ENCODE measurements at places on chromosomes 4 and X. TPM values are rescaled to one million over a fixed set of nuclear protein-coding genes. Genes with fewer than 3 reads are reported as not detected.
A peak's percentile ranks its signal among the peaks of the same experiment; 100 is the strongest.

DNA sequence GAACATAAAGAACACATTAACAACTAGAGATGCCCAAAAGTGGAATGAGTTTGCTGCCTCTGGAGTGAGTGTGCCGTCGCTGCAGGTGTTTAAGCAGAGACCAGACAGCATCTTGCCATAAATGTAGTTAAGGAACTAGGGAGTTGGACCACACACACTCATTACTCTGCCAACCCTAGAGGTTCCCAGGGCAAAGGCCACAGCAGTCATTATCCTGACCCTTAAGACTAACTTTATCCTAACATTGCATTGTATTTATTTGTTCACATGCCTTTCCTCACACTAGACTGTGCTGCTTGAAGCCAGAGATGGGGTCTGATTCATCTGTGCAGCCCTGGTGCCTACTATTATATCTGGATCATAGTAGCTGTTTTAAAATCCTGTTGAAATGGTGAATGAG is 16.9 kb upstream of the PLA2G12A start:
- DNase-seq: no peak

DNA sequence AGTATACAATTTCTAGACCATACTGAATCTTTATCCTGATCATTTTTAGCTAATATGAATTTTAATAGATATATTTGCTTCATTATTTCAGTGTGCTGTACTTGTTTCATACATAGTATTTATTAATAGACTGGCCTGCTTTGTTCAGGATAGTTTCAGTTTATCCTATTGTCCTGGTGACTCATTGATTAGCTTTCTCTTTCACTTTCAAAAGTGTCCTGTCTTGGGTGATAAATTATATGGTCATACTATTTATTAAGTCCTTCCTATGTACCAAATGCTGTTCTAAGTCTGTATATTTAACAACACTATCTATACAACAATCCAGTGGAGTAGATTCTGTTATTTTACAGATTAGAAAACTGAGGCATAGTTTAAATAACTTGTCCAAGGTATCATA is 153.8 kb upstream of the RAPGEF2 start:
- no peak for DNase-seq

DNA sequence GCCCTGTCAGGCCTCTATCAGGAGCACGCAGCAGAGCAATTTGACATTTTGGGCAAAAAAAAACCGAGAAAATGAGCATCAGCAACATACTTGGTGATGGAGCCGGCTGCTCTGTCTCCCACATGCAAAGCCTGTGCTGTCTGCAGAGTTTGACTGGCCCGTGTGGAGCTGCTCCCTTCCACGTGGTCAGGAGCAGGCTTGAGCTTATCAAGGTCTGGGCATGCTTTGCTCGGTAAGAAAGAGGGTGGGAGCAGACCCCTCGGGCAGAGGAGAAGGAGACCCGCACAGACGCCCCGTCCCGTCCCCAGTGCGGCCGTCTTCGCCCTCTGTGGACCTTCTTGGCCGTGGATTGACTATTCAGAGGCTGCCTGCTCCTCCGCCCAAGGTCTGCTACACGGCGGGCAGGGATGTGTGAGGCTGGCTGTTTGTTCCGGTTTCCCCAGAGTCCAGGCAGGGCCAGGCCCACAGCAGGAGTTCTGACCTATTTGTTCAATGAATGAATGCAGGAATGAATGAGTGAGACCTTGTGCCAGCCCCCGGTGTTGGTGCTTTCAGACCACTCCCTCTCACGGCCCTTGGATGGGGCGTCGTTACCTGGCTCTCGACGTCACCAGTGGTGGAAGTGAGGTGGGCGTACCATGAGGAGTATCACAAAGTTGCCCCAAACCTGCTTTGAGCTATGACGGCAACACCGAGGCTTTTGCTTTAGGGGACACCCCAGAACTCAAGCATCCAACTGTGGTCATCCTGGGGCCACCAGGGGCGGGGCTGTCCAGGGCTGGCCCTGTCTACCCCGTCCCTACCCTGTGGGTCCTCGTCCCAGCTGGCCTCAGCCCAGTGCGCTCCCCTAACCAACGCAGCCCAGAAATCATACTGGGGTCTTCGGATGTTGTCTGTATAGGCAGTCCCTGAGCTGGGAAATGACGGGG is 54.7 kb upstream of the ADRA2C start:
- DNase-seq: no peak

Gene SLC10A4
- total RNA-seq: not detected

GRCh38 chr4:8368998-8369397 is 71.5 kb downstream of the ACOX3 start:
- no peak for DNase-seq

Gene TMEM255A
- not detected for total RNA-seq

Gene FATE1
- not detected for total RNA-seq

GRCh38 chrX:20974326-20974725 is 399.9 kb upstream of the CNKSR2 start:
- DNase-seq: no peak

- DNase-seq: no peak
Observed at GRCh38 chrX:109351557-109351956, 130.3 kb downstream of the GUCY2F start.

GRCh38 chr4:16083241-16084191 is at the start of gene PROM1:
TSS of gene PROM1 (minus strand) at chr4:16084023. CDS start at chr4:16075906, 8,117 bp downstream.
- DNase-seq: no peak

DNA sequence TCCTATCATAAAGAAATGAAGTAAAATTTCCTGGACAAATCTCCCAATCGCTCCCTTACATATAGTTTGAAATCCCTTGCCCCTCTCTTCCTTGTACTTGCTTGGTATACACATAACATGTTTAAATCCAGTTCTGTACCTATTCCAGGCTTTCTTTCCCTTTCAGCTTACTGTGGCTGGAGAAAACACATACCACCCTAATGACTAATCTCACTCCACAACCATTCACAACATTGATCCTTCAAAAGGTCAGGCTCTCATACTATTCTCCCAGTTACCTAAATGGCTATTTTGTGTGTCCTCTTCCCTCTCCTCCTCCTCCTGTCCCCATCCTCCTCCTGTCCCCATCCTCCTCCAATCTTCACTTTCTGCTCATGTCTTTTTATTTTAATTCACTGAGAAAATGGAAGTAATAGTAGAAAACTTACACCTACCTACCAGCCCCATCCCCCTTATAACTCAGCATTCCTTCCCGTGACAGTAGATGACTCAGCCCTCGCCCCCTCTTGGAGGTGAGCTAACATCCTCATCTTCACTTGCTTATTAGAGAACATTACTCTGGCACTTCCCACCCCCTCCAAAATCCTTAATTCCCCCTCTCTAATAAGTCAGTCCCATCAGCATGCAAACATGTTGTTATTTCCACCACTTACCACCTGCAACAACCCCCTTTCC is 77.5 kb downstream of the IL15 start:
- no peak for DNase-seq

- DNase-seq: no peak
Observed at GRCh38 chr4:2728221-2728620, 27.9 kb downstream of the TNIP2 start.

Gene XAGE1A
- total RNA-seq: not detected

- peak; percentile 16 for DNase-seq
Observed at GRCh38 chr4:74793757-74794381, 454 bp downstream of the BTC start.

DNA sequence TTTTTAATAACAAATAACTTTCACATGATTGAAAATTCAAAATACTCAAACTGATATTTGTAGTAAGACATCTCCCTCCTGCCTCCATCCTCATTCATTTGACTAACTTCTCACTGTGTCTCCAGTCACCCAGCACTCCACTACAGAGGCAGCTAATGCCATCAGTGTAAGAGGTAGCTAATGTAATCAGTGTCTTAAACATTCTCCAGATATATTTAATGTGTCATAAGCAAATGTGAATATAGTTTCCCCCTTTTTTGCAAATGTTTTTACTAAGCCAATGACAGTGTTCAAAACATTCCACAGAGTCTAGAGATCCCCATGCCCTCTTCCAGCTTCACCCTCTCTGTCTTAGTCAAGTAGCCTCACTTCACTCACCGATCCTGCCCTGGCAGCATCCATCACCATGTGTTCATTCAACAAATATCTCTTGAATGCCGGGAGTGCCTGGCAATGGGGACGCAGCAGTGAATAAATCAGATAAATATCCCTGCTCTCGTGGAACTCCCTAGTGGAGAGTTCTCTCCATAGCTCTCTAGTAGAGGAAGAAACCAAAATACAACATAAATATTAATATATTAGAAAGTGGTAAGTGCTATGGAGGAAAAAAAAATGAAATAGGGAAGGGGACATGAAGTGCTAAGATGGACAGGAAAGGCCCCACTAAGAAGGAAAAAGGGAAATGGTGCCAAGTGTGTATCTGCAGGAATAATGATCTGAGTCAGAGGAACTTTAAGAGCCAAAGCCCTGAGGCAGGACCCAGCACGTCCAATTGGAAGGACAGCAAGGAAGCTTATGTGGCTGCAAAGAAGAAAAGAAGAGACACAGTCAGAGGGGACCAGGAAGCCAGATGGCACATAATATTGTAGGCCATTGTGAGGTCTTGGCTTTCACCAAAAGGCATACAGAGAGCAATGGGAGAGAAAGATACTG is 18.7 kb downstream of the SCFD2 start:
- no peak for DNase-seq

Gene ARHGEF9
- 21.9 TPM for total RNA-seq

- no peak for DNase-seq
Observed at GRCh38 chr4:16636304-16636703, 262.1 kb downstream of the LDB2 start.

DNA sequence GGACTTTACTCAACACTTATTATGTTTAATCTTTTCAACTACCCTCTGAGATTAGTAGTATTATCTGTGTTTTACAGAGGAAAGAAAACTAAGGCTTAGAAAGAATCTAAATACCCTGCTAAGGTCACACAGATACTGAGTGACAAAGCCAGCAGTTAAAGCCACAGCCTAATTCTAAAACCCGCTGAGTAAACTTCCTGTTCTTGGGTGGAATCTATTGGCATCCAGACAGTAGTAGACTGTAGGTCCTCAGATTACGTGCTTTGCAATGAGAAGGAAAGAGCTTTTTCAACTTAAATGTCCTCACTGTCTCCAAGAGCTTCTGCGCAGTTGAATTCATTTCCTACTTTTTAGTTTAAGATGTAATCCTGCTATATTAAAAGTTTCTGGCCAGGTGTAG is 126.0 kb downstream of the TENM3 start:
- DNase-seq: no peak

DNA sequence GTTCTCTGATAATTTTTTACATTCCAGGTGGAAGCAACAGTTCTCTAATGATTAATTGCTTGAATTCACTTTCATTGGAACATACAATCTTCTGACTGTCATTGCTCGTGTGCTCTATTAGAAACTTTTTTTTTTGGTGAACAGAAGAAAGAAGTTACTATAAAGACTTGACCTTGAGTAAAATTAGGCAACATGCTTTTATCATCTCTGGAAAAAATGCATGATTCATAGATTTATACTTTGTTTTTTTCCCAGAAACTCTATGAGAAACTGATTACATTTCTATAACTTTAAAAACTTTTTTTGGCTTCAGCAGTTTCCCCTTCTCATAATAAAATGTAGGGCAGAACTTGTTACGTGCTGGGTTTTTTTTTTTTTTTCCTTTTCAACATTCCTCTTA is 167.6 kb downstream of the ARHGAP10 start:
- DNase-seq: no peak

GRCh38 chrX:10709276-10709675 is 88.9 kb upstream of the MID1 start:
- no peak for DNase-seq

DNA sequence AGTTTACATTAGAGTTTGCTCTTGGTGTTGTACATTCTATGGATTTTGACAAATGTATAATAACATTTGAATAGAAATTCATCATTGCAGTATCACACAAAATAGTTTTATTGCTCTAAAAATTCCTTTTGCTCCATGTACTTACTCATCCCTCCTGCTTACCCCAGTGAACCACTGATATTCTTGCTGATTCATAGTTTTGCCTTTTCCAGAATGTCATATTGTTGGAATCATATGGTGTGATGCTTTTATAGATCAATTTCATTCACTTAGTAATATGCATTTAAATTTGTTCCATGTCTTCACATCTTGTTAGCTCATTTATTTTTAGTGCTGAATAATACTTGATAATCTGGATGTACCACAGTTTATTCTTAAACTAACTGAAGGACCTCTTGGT is 1593.2 kb downstream of the C4orf33 start:
- no peak for DNase-seq

Gene UGT8
- total RNA-seq: 0.25 TPM

Gene TLR3
- total RNA-seq: 3.3 TPM

Gene EMCN
- not detected for total RNA-seq

Gene CENPI
- total RNA-seq: 25.0 TPM

GRCh38 chr4:148141501-148141900 is 300.7 kb downstream of the NR3C2 start:
- no peak for DNase-seq

Gene SYN1
- 0.18 TPM for total RNA-seq

GRCh38 chrX:12881914-12882313 is 15.0 kb downstream of the TLR7 start:
- no peak for DNase-seq

- no peak for DNase-seq
Observed at GRCh38 chrX:143873343-143873742, 10.5 kb upstream of the UBE2NL start.

DNA sequence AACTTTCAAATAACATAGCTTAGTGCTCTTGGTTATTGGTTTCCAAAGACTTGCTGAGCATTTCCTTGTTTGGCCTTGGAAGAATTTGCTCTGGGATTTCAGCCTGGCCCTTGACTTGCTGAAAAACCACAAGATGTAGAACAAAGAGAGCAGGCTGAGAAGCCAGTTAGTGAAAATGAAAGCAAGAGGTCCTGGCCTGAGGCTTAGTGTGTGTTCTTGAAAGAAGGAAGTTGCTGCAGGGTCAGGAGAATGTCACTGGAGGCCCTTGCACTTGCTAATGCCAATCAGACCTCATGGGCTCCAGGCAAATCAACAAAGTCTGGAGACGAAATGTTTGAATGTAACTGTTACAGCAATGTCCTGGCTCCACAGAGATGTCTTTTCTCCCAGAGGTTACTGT is 79.4 kb downstream of the SYNPO2 start:
- DNase-seq: peak; percentile 29

DNA sequence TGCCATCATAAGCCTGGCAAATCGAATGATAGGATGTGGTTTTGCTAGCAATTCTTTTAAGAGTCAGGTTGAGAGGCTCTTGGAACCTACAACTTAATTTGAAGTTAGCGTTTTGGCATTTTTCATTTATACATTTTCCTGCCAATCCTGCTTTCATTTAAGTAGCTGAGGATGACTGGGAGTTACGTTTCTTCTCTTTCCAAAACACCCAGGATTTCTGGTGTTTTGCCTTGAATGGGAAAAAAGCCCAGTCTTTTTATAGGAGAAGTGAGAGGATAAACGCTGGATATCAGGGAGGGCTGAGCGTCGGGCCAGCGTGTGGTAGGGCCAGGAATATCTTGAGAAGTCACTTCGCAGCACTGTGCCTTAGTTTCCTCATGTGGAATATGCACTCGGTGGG is 174.2 kb upstream of the HAND2 start:
- DNase-seq: no peak

- no peak for DNase-seq
Observed at GRCh38 chrX:40420899-40421729, 159.7 kb upstream of the ATP6AP2 start.

DNA sequence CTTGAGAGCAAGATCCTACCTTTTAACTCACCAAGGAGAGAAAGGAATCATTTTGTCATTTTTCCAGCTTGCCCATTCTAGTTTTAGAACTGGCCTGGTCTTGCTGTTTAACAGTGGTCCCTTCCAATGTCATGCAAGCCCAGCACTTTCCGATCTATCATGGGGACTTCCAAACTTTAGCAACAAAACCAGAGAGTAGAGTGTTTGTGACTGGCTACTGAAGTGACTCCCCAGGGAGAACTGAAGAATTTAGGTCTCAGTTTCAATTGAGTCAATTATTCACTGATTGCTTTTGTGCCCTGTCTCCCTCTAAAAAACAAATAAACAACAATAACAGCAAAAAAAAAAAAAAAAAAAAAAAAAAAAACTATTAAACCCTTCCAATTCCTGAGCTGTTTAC is 108.3 kb downstream of the LHFPL1 start:
- DNase-seq: no peak

All from activated CD4-positive, alpha-beta memory T cell treated with anti-CD3 and anti-CD28 coated beads, Interleukin-2, amount 10 ng/mL, durations not matched to agents 7 days and 5 days (primary cell).